ENCODE measurements at places on chromosomes 4 and X.

DNA sequence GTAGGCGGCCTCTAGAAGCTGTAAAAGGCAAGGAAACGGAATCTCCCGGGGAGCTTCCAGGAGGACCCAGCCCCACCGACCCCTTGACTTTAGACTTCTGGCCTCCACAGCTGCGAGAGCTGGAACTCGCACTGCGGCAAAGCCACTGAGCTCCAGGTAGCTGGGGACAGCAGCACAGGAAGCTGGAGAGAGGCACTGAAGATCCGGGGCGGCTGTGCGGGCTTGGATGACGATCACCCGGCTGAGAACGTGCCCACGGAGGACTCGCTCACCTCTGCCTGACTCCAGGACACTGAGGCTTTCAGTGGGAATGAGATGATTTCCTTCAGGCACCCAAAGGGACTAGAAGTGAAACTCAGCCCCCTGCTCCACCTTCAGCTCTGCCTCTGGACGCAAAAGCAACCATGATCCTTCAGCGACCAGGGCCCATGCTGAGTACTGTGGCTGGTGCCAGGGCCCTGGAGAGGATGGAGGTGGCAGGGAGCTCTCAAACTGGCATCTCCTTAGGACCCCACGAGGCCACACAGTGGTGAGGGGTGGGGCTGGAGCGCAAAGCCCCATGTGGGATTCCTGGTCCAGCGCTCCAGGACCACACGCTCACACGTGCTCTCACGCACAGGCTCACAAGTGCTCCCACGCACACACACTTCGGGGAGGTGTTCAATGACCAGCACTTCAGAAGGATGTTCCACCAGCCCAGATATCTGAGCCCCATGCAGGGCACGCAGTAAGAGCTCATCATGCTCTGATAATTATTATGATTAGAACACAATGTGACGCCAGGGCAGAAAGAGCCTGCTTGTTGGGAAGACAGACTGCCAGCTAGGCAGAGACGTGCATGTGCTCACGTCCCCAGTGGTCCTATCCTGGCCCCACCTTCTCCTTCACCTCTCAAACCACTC, 47.2 kb downstream of the ADRA2C start:
- no peak for DNase-seq

DNA sequence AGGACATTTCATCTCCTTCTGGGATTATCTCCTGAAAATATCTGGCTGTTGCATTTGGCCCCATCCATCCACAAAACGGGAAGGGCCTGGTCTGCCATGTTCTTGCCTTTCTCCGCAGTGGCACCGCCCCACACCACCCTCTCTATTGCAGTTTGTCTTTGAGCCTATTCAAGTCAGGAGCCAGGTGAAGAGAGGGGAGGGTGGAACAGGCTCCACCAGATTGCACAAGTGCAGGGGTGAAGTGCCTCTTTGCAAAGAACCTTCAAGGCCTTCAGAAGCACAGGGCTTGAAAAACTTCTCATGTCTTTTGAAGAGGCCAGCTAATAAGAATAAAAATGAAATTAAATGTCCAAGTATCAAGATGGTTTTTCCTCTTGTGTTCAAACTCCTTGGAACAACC, 28.7 kb downstream of the RS1 start:
- no peak for DNase-seq

DNA sequence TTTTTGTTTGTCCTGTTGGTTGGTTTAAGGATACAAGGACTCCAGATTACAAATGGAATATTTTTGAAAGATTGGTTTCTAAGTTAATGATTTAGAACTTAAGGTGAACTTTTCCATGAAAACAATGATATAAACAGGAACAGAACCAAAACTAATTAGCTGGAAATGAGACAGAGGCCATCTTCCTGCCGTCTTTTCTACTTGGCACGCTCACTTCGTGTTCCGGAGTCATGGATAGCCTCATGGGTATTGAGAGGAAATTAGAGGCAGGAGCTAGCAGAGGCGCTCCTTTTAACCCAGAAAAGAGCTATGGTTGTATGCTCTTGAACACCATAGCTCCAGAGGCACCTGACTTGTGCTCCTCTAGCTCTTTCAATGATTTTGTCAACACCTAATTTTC, 2.4 kb downstream of the FAM241A start:
- no peak for DNase-seq

DNA sequence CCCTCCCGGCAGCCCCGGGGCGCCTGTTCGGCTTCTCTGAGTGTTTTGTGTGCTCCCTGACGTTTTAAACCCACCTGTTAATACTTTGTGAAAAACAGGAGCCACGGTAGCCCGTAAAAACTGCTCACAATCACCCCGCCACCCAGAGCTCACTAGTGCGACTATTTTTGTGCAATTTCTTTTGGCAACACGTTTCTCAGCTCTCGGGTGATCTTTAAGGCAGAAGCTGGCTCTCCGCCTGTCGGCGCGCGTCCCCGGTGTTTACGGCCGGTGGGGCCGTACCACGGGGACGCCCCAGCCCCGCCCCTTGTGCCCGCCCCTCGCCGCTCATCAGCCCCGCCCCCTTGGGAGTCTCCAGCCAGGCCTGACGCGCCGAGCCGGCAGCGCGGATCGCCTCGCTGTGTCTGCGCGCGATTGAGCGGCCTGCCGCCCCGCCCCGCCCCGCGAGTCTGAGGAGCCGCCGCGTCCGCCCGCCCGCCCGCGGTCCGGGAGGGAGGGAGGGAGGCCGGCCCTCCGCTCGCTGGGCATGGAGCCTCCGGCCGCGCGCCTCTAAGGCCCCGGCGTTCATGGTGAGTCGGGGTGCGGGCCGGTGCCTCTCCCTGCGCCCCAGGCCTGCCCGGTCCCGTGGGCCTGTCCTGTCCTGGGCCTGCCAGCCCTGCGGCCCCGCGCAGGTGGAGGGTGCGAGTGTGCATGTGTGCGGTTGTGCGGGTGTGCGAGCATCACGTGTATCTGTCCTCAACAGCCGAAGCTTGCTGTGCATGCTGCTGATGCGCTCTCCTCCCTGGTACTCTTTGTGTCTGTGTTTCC, 56.2 kb upstream of the TADA2B start:
- DNase-seq = peak; percentile 89

DNA sequence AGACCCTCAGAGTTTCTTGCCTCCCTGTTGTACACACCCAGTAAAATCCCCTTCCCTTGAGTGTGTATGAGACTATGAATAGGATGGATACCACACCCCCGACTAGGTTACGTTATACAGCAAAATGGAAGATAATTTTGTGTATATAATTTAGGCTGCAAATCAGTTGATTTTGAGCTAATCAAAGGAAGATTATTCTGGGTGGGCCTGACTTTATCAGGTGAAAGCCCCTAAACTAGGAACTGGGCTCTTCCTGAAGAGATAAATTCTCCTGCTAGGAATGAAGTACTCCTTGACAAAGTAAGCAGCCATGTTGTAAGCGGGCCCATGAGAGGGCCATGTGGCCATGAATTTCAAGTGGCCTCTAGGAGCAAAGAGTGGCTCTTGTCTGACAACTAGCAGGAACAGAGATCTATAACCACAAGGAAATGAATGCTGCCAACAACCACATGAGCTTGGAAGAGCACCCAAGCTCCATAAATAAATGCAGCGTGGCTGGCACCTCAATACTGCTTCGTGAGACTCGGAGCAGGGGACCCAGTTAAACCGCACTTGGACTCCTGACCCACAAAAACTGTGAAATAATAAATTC, 646.4 kb downstream of the IL1RAPL1 start:
- DNase-seq = no peak

- no peak for DNase-seq
Observed at GRCh38 chrX:56231537-56232090, 542 bp upstream of the KLF8 start.

DNA sequence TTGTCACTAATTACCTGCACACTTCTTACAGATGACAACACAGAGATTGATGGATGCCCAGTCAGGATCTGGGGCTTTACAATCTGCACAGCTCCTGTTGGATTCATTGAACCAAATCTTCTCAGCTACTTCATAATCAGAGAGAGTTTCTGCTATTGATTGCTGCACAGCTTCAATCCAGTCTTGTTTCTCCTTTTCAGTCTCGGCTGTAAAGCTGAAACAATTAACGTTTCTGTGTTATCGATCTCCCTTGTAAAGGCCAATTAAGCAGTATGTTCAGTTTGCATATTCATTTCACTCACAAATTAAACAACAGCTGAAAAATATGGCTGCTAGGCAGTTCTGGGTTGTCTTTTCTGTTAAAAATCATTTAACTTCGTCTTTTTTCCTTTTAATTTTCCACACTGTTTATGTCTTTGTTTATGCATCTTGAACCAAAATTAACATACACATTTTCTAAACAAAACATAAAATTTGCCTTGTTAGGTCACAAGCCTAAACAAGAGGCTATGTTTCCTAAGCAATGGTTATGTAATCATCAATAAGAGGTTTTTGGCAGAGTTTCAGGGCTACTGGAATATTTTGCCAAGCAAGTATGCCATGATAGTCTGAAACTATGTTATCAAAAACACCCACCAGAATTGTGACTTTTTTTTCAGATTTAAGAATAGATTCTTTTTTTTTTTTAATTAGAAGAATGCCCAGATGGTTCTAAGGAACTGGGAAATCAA, 79.2 kb downstream of the ARAP2 start:
- DNase-seq = no peak
